ENCODE measurements at places on chromosomes 5 and 9.

DNA sequence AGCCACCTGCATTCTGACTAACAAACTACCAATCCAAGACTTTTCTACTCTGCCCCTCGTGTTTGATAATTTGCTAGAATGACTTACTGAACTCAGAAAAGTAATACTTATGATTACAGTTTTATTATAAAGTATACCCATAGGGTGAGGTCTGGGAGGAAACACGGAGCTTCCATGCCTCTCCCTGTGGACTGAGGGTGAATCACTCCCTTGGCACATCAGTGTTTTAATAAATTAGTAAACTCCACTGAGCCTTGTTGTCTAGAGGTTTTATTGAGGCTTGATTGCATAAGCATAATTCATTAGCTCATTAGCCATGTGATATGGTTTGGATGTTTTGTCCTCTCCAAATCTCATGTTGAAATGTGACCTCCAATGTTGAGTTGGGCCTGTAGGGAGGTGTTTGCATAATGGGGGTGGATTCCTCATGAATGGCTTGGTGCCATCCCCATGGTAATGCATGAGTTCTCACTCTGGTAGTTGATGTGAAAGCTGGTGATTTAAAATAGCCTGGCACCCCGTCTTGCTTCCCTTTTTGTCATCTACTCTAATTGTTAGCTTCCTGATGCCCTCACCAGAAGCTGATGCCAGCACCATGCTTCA, 233.6 kb upstream of the TRPC7 start:
- no peak for DNase-seq

GRCh38 chr5:124021066-124021641, 509.2 kb downstream of the CSNK1G3 start:
- DNase-seq, result no peak

GRCh38 chr5:34009610-34010009, 1.8 kb upstream of the AMACR start:
- DNase-seq, result no peak

- DNase-seq, result no peak
These were observed 339.4 kb downstream of the PRELID2 start for GRCh38 chr5:145495741-145496140.

DNA sequence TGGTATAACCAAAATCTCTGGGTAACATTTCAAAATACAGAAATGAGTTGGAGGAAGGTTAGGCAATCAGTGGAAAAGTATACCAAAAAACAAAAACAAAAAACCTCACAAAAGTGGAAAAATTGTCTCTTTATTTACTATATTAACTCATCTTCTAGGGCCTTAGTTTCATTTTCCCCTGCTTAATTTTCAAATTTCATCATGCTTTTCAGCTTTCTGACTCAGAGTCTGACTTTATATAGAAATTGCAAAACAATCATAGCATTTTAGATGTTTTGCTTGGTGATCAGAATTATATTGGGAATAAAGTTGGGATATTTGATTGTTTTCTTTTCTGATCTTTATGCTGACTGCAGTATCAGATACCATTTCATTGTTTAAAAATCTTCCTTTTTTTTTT, 257.0 kb upstream of the PRR16 start:
- DNase-seq, result no peak

GRCh38 chr9:113584428-113585084, 121.0 kb downstream of the RGS3 start:
- DNase-seq, result no peak

- DNase-seq, result no peak
These were observed 27.5 kb downstream of the GABRA6 start for GRCh38 chr5:161713042-161713441.

GRCh38 chr5:20224046-20224445, 236.0 kb upstream of the CDH18 start:
- no peak for DNase-seq

DNA sequence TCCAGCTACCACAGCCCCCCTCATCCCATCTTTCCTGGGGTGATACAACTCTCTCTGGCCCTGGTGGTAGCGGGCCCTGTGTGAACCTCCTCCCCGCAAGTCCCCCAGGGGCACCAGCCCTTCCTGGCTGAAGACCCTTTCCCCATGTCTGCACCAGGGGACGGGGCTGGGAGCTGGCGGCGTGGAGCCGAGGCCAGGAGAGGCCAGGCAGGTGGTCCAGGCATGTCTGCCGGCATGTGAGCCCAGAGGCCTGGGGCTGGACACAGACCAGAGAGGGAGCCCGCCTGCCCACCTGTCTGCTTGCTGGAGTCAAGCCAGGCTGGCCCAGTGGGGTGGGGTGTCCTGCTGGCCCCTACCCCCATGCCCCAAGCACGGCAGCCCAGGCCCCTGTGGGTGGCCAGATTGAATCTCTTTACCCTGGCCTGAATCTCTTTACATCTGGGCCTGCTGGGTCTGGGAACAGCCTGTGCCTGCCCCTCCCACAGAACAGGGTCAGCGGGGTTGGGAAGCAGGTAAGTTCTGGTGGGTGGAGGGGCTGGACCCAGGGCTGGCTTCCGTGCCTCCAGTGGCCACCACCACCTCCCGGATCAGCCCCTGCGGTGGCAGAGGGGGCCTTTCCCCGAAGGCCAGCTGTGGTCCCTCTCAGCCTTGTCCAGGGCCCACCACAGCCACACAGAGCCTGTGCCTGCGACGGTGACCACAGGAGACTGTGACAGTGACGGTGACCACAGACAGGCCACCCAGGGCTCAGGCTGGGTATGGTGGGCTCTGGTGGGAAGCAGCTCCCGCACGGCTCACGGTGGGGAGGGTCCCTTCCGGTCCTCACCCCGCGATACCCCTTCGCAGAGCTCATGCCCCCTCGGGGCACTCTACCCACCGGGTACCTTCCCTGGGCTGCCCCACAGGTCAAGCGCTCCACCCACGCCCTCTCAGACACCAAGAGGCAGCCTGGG, 7.1 kb downstream of the LCN12 start:
- DNase-seq, result no peak

All from vagina (tissue), 2 donors.